ENCODE measurements at places on chromosomes 7 and 10. TPM values are rescaled to one million over a fixed set of nuclear protein-coding genes. Genes with fewer than 3 reads are reported as not detected.

Gene IGFBP1
- total RNA-seq: not detected

Gene MLLT10
- total RNA-seq: 33.1 TPM

DNA sequence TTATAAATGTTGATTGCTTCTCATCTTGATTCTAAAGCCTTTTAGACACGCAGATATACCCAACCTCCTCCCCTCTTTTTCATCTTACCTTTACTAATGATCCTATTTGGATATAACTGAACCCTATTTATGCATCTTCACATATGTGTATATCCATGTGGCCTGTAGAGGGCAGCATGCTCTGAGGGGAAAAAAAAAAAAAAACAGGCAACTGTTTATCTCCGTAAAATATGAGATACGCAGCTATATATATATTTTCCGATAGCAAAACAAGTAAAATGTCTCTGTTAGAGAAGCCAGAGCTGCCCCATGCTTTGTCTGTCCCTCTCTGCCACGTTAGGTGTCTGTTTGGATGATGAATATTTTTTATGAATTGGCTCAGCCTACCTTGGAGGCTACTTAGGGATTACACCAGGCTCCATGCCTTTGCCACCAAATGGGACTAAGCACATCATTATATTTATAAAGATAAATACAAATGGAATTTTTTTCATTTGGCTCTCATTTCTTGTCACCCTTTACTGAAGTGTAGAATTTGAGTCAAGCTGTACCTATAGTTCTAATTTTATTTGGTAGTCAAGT, 174.8 kb upstream of the FZD1 start:
- DNase-seq: peak; percentile 70

GRCh38 chr7:11466517-11467105, 365.4 kb downstream of the THSD7A start:
- DNase-seq: no peak

- DNase-seq: no peak
Measured at GRCh38 chr7:11713352-11713751, 118.6 kb downstream of the THSD7A start.

DNA sequence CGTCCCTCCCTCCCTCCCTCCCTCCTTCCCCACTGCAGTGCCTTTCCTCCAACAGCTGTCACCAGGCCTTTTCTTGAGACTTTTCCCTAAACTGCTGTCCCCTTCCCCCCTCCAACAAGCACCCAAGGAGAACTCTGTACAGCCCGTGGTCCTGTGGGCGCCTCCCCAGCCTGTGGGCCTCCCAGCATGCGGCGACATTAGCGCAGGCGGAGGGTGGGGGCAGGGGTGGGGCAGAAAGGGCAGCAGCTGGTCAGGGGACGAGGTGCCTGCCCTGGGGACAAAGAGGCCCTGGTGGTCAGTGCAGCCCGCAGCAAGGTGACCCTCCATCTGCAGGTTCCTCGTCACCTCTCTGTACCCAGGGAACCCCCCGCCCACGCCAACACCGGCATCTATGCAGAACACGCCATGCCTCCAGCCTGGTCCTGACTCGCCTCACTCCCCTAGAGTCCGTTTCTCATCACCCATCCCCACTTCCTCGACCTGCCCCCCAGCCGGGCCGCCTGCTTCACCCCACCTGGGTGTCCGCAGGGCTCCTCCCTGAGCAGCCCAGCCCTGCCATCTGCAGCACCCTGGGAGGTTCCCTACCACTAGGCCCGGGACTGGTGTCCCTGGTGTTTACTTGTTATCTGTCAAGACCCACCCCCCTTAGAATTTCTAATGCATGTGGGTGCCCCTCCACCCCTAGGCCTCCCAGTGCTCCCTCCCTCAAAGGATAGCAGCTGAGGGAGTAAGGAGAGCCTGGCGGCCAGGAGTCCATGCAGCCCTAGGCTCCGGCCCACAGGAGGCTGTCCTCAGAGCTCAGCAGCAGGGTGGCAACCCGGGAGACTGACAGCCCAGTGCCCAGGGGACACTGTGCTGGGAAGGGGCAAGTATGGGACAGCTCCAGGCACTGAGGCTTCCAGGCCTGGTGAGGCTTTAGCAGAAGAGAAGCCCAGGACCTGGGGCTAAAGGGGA, 147.8 kb downstream of the ARHGAP22 start:
- DNase-seq: no peak

GRCh38 chr7:4406288-4407058, 275.6 kb upstream of the FOXK1 start:
- DNase-seq: no peak

DNA sequence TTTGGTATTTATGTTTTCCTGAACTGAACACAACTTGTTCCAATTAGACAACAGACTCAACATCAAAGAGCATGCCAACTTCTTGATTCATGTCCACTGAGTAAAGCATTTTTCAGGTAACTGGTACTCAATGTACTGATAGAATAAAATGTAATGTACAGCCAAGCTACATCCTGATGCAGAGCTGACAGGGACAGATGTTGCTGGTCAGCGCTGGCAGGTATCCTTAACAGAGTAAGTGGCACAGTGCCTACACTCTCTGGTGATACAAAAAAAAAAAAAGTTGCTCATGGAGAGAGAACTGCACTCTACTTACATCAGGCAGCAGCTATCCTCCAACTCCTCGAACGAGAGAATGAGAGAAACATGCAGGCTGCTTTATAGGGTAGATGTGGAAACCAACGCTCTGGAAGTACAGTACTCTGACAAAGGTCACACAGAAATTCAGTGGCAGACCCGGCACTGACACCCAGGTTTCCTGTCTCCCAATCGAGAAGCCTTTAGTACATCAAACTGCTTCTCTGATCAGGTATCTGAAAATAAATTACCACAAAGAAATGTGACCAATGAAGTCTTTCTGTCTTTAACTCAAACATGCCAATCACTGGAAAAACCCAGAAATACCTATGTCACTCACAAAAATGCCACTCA, 4.6 kb downstream of the ITGB1 start:
- DNase-seq: no peak

Gene LAMB4
- total RNA-seq: 0.17 TPM

DNA sequence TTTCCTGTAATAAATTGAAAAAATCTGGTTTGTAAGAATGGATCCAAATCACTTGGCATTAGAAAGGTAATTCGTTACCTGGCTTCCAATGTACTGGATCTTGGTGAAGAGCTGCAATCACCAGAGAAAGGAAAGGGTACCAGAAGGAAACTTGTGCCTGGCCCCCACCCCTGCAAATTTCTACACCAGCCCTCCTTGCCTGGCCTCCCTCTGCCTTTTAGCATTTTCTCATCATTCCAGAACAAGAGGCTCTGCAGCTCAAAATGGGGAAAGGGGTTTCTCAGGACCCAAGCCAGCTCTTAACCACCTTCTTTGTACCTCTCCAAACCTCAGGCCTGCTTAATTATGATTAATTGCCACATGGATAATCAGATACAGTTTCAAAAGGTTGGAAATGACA, 612.8 kb upstream of the MGMT start:
- no peak for DNase-seq

DNA sequence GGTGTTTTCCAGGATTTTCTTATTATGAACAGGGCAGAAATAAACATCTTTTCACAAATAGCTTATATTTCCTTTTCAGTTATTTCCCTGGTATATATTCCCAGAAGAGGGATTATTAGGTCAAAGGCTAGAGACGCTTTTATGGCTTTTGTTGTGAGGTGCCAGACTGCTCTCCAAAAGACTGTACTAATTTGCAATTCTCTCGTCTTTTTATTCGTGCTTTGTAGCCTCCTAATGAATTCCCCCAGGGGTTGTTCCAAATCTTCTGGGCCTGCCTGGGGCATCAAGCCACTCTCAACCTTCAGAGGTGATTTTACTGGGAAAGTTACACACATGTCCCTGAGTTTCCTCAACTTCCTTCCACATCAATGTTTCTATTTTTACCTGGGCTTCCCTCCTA, 34.0 kb upstream of the R3HCC1L start:
- no peak for DNase-seq

DNA sequence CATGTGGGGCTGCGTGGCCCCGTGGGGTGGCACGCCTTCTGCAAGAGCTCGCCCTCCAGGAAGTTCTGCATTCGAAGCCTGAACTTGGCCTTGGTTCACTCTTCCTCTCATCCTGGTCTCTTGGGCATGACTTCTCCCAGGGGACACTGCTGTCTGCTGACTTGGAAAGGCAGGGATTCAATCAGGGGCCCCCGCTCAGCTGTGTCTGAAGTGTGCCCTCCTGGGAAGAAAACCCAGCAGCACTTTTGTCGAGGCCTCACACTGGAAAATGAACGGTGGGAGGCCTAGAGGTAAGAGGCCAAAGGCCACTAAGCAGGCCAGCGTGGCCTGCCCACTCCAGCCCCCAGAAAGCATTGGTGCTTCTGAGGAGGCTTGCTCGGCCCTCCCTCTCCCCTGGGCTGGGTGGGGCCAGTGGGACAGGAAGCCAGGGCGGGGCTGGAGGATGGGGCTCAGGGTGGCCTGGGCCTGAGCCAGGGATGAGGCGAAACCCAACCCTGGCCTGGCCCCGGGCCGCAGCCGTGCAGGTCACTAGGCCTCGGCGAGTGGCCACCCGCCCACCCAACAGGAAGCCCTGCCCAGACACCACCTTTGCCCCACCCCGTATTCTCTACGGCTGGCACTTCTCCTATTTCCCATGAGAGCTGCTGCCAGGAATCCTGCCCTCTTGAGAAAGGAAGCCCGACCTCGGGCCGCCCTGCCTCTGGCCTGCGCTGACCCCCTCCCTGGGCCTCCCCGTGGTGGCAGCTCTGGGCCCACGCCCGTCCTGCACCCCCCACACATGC, 81.1 kb downstream of the ZMIZ1 start:
- peak; percentile 73 for DNase-seq

GRCh38 chr7:338295-339061, 48.5 kb downstream of the FOXL3 start:
- no peak for DNase-seq

GRCh38 chr10:6301488-6302075, 98.8 kb downstream of the PFKFB3 start:
- DNase-seq: no peak

Gene SPOCK2
- total RNA-seq: 0.33 TPM

Gene CXCL12
- 611 TPM for total RNA-seq

Gene CLRN3
- total RNA-seq: not detected

Gene NKX2-3
- not detected for total RNA-seq

Gene NEURL1
- not detected for total RNA-seq

- DNase-seq: no peak
Measured at GRCh38 chr7:87116315-87116714, 35.9 kb upstream of the DMTF1 start.

DNA sequence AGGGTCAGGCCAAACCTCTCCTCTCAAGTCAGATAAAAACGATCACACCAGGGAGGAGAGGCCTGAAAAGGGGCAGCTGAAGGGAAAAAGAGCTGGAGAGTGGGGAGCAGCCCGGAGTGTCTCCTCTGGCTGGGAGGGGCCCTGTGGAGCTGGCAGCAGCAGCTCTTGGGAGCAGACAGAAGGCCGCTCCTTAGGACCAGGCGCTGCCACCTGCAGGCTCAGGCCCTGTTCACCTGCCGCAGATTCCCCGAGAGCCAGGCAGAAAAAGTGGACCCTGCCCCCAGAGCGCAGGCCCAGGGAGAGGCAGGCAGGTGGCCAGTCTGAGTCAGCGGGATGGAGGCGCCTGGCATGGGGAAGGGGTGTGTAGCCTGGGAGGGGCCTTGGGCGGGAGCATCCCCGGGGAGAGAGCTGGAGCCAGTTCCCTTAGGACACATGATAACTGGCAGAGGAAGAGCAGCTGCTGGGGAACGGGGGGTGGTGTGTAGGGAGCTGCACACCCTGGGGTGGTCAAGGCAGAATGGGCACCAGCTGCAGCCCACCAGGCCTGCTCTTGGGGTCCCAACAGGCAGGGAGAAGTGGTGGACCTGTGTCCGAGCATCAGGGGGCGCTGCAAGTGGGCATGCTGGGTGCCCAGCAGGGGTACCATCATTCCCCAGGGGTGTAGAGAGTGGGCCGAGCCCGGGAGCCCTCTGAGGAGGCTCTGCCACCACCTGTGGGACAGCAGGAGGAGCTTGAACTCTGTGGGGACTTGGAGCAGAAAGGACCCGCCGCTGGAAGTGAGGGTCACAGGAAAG, 177.2 kb upstream of the RHEB start:
- DNase-seq: peak; percentile 29

DNA sequence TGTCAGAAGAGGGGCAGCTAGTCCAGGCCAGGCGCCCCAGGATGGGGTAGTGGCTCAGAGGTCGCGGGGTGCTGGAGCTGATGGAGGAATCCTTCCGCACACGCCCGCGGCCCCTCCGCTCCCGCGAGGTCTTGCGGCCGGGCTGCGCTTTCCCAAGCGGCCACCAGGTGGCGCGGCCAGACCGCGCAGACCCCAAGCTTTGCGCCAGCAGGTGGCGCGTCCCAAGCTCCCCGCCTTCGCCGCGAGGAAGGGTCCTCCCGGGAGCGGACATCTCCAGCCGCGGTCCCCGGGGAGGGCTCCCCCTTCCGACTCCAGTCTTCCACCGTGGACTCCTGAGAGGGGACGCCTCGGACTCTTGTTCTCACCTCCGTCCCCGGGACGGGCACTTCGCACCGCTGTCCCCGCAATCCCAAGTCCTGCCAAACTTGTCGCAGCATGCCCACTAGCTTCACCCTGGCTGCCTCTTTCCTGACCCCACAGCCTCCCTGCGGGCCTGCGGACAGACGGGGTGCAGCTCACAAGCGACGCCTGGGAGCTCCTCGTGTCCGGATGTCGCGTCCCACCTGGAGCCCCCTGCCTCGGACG, 19.4 kb downstream of the KCNK18 start:
- DNase-seq: peak; percentile 58

Gene TUBB8
- total RNA-seq: not detected

DNA sequence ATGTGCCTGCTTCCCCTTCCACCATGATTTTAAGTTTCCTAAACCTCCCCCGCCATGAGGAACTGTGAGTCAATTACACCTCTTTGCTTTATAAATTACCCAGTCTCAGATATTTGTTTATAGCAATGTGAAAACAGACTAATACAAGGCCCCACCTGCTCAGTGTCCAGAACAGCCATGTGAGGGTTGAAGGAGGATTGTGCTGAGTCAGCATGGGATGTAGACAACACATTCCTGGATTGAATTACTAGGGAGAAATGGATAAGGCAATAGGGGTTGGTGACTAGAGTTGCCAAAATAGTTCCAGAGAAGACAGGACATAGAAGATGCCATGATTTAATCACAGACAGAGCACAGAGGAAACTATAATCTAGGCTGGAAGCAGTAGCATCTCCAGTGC, 270.3 kb downstream of the GFRA1 start:
- DNase-seq: no peak

- no peak for DNase-seq
Measured at GRCh38 chr10:98587156-98587837, 140.6 kb upstream of the HPS1 start.

Gene EPDR1
- total RNA-seq: 43.4 TPM

- DNase-seq: peak; percentile 66
Measured at GRCh38 chr10:78028438-78029268, 662 bp downstream of the POLR3A start.

DNA sequence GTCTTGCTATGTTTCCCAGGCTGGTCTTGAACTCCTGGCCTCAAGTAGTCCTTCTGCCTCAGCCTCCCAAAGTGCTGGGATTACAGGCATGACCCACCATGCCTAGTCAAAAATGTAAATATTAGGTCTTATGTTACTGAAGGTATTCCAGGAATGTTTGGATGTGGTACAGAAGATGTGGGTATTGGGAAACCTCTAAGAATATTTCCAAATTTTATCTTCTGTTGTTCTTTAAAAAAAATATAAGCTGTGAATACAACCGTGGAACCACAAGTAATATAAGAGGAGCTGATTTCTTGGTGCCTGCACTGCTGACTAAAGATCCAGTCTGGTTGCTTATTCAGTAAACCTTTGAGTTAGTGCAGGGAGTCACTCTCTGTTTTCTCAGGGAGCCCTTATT, 178.3 kb downstream of the AUTS2 start:
- DNase-seq: peak; percentile 70

Gene TMEM139
- total RNA-seq: not detected

Gene UCMA
- total RNA-seq: not detected

GRCh38 chr10:19921300-19922140, 105.3 kb downstream of the PLXDC2 start:
- peak; percentile 94 for DNase-seq
